ENCODE measurements at places on chromosomes 11 and 22. TPM values are rescaled to one million over a fixed set of nuclear protein-coding genes. Genes with fewer than 3 reads are reported as not detected.

Gene EIF3D
- 278 TPM for total RNA-seq

Gene CAPN5
- 4.8 TPM for total RNA-seq

Gene DESI1
- 16.0 TPM for total RNA-seq

Gene MYO7A
- total RNA-seq: 19.7 TPM

Gene INS
- total RNA-seq: not detected

Gene STK33
- 1.4 TPM for total RNA-seq

Gene SYT8
- not detected for total RNA-seq

Gene PNPLA5
- not detected for total RNA-seq

Gene TSGA10IP
- total RNA-seq: not detected

Gene TNNT3
- total RNA-seq: 15.8 TPM

Gene SCN2B
- 0.28 TPM for total RNA-seq

Gene TPH1
- total RNA-seq: 0.25 TPM

Gene HSPB2
- 4.6 TPM for total RNA-seq

Gene SUSD2
- total RNA-seq: 5.5 TPM

Gene ACRV1
- not detected for total RNA-seq

Gene MOGAT2
- not detected for total RNA-seq

Gene IRF7
- 56.8 TPM for total RNA-seq

Gene SMIM35
- 0.47 TPM for total RNA-seq

Gene PLXNB2
- total RNA-seq: 91.4 TPM

Gene GP1BB
- total RNA-seq: 1.8 TPM

Gene ZNF70
- 2.8 TPM for total RNA-seq

Gene MPST
- 193 TPM for total RNA-seq

Gene C11orf16
- total RNA-seq: not detected

Gene TEX54
- total RNA-seq: not detected

Gene ACP2
- total RNA-seq: 70.2 TPM

Gene SMC1B
- total RNA-seq: not detected

Gene TRIM48
- total RNA-seq: not detected

Gene DLG2
- total RNA-seq: 10.8 TPM

Gene GAS2L1
- total RNA-seq: 29.0 TPM

Gene EIF3M
- total RNA-seq: 519 TPM

Gene OR4P4
- not detected for total RNA-seq

Gene TRIM51
- not detected for total RNA-seq

Gene MUC6
- not detected for total RNA-seq

Gene MISFA
- total RNA-seq: 1.8 TPM

Gene DGCR6
- 4.3 TPM for total RNA-seq

Gene NUCB2
- total RNA-seq: 32.0 TPM

Gene CECR2
- 3.9 TPM for total RNA-seq

Data from omental fat pad (tissue), 4 donors.